Large intestine (tissue), 12 donors: ENCODE measurements at places on chromosomes 6 and 20. TPM values are rescaled to one million over a fixed set of nuclear protein-coding genes. Genes with fewer than 3 reads are reported as not detected.

DNPH1 gene
- 152 TPM for polyA plus RNA-seq

HTR1E gene
- polyA plus RNA-seq = 0.07 TPM

HLA-DOB gene
- polyA plus RNA-seq = 0.94 TPM

MUC22 gene
- not detected for polyA plus RNA-seq

SLC17A3 gene
- polyA plus RNA-seq = 0.43 TPM

PRDM13 gene
- polyA plus RNA-seq = 0.03 TPM

SLC22A1 gene
- 0.57 TPM for polyA plus RNA-seq

VIP gene
- polyA plus RNA-seq = 46.0 TPM

SMOC2 gene
- 15.9 TPM for polyA plus RNA-seq

BANF2 gene
- not detected for polyA plus RNA-seq

SPAG4 gene
- 1.5 TPM for polyA plus RNA-seq

GJA10 gene
- not detected for polyA plus RNA-seq

TREM1 gene
- 0.06 TPM for polyA plus RNA-seq

WTAP gene
- polyA plus RNA-seq = 99.7 TPM

- no peak for DNase-seq
- H3K27me3 ChIP-seq = no peaks in the 10 kb centered on the region
- H3K4me3 ChIP-seq = no peak overlapping the region
- H3K36me3 ChIP-seq = no peaks in the 10 kb centered on the region
- H3K27ac ChIP-seq = no peak overlapping the region
Measured at GRCh38 chr6:105645958-105646357, 243.1 kb upstream of the PREP start.

- H3K27me3 ChIP-seq = no peaks in the 10 kb centered on the region
- H3K27ac ChIP-seq = no peak overlapping the region
- no peak for DNase-seq
- no peaks in the 10 kb centered on the region for H3K4me1 ChIP-seq
- H3K36me3 ChIP-seq = peaks cover 24% of the 10 kb centered on the region
Measured at GRCh38 chr6:155216312-155217046, 47.3 kb upstream of the CLDN20 start.

DNA sequence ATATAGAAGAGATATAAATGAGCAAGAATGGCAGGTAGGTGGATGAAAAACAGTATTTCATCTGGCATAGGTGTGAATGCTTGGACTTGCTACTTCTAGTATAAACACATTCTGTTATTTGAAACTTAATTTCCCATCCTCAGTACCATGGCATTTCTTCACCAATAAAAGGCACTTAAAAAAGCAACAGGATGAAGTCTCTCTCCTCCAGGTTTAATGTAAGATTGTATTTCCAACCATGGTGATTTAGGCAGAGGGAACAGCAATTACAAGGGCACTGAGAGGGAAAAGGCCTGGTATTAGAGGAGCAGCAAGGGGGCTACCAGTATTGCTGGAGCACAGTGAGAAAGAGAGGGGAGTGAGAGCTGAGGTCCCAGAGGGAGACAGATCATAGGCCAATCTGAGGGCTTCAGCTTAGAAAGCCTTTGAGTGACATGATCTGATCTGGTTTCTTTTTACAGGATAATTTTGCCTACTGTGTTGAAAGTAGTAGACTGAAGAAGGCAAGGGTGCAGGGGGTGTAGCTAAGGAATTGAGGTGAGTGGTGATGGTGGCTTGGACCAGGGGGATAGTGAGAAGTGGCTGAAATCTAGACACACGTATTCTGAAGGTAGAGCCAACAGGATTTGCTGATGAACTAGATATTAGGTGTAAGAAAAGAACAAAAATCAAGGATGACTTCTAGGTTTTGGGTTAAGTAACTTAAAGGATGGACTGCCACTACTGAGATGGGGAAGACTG is 67.8 kb upstream of the SMIM29 start:
- H3K27ac ChIP-seq = no peak overlapping the region
- no peaks in the 10 kb centered on the region for H3K36me3 ChIP-seq
- H3K4me3 ChIP-seq = no peak overlapping the region

DNA sequence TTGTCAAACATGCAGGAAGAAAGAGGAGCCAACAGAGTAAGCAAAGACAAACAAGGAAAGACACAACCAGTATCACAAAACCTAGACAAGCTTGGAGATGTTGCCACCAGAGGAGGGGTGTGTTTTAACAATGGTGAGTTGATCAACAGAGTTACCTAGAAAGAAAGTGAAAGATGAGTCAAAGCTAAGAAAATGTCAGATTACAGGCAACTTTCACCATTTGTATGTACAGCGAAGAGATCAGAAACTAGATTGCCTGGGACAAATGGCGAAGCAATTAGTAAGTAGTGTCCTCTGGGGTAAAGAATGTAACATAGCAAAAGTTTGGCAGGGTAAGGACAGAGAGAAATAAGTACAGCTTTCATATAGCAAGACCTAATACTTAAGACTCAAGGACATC is 51.6 kb upstream of the POU3F2 start:
- H3K27me3 ChIP-seq = peaks cover 4% of the 10 kb centered on the region
- no peak for DNase-seq
- H3K4me1 ChIP-seq = no peaks in the 10 kb centered on the region
- H3K36me3 ChIP-seq = no peaks in the 10 kb centered on the region
- no peak overlapping the region for H3K27ac ChIP-seq
- no peak overlapping the region for H3K4me3 ChIP-seq

GRCh38 chr20:13229538-13229937 is 8.5 kb downstream of the ISM1 start:
- no peaks in the 10 kb centered on the region for H3K4me1 ChIP-seq
- no peak overlapping the region for H3K4me3 ChIP-seq
- H3K27me3 ChIP-seq = peaks cover 6% of the 10 kb centered on the region
- H3K36me3 ChIP-seq = no peaks in the 10 kb centered on the region

GRCh38 chr6:150276937-150277742 is 91.7 kb upstream of the IYD start:
- no peak overlapping the region for H3K4me3 ChIP-seq
- H3K36me3 ChIP-seq = no peaks in the 10 kb centered on the region
- peaks cover 4% of the 10 kb centered on the region for H3K27me3 ChIP-seq
- H3K4me1 ChIP-seq = no peaks in the 10 kb centered on the region

- no peak for DNase-seq
- no peaks in the 10 kb centered on the region for H3K36me3 ChIP-seq
- no peak overlapping the region for H3K4me3 ChIP-seq
- peak overlapping the region; percentile 85 for H3K27ac ChIP-seq
Measured at GRCh38 chr6:22826961-22827360, 257.6 kb downstream of the HDGFL1 start.

DNA sequence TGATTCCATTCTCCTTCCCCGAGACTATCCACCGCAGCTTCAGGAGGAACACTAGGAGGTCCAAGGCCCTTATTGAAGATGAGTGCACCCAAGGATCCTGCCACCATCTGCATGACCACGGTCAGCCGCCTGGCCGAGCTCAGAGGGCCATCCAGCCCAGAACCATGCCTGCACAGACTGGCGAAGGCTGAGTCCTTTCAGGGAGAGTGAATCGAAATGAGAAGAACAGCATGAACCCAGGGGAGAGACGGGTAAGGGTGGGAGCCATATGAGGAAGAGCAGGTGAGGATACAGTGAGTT is 26.3 kb downstream of the SERPINB6 start:
- no peaks in the 10 kb centered on the region for H3K27me3 ChIP-seq
- no peak overlapping the region for H3K4me3 ChIP-seq
- no peak for DNase-seq
- peaks cover 6% of the 10 kb centered on the region for H3K4me1 ChIP-seq
- H3K36me3 ChIP-seq = peaks cover 31% of the 10 kb centered on the region

GRCh38 chr6:5290500-5290899 is 29.2 kb downstream of the FARS2 start:
- DNase-seq = no peak
- H3K27me3 ChIP-seq = no peaks in the 10 kb centered on the region
- no peaks in the 10 kb centered on the region for H3K36me3 ChIP-seq
- H3K4me1 ChIP-seq = peaks cover 12% of the 10 kb centered on the region
- H3K27ac ChIP-seq = no peak overlapping the region
- H3K4me3 ChIP-seq = no peak overlapping the region

DNA sequence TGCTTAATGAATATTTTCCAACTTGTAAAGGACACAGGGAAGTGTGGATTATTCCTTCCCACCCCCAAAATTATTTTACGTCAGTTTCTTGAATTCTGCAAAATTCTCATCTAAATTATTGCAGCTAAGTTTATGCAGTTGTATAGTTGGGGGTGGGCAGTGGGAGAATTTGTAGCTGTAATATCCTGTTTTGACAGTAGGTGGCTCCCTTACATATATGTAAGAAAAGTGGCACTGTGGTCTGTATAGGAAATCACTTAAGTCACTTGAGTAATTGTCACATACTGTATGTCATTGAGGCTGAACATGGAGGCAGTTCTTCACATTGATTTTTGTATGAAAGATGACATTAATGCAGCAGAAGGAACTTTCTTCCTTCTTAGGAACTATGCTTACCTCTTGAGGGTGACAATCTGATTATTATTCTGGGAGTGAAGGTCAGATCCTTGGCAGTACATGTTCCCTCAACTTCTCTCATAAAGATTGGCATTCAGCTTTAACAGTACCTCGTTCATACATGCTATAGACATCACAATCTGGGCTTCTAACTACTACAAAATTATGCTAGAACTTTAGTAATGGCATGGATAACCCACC is 14.6 kb upstream of the CFAP206 start:
- H3K36me3 ChIP-seq = no peaks in the 10 kb centered on the region
- H3K27ac ChIP-seq = no peak overlapping the region
- H3K4me3 ChIP-seq = no peak overlapping the region
- no peaks in the 10 kb centered on the region for H3K4me1 ChIP-seq
- peak; percentile 53 for DNase-seq

DNA sequence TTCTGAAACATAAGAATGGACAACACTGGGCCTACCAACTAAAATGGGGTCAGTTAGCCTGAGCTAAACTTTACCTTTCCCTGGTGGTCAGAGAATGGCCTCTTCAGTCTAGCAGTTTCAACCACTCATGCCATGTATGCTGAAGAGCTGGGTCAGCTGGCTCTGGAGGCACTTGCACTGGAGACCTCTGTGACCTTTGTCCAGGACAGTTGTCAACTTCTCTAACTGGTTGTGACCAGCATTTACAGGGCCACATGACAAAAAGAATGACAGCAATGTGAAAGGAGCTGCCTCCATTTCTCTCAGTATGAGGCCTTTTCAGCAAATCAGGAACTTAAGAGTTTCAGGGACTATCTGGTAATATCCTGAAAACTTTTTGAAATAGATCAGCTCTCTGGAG is 59.9 kb upstream of the TMEM30A start:
- no peaks in the 10 kb centered on the region for H3K4me1 ChIP-seq
- H3K4me3 ChIP-seq = no peak overlapping the region
- peaks cover 2% of the 10 kb centered on the region for H3K27me3 ChIP-seq
- DNase-seq = no peak

DNA sequence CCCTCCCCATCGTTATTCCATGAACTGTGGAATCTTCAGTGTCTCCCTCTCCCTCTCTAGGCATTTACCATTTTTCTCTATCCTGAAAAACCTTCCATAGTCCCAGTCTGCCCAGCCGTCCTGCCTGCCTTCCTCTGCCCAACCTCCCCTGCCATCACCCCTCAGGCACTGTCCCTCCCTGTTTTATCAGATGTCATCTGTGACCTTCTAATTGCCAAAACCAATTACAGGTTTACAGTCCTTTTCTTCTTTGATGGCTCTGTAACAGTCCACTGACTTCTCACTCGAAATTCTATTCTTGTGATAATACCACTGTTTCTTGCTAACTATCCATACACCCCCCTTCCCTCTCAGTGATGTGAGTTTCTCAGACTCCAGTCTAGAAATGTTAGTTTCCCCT is 2.3 kb upstream of the SLC23A2 start:
- H3K4me3 ChIP-seq = no peak overlapping the region
- H3K27ac ChIP-seq = no peak overlapping the region
- no peak for DNase-seq
- H3K27me3 ChIP-seq = no peaks in the 10 kb centered on the region
- H3K4me1 ChIP-seq = peaks cover 6% of the 10 kb centered on the region

- H3K27me3 ChIP-seq = no peaks in the 10 kb centered on the region
- H3K27ac ChIP-seq = no peak overlapping the region
- peaks cover 13% of the 10 kb centered on the region for H3K4me1 ChIP-seq
- no peak for DNase-seq
- H3K4me3 ChIP-seq = no peak overlapping the region
Measured at GRCh38 chr6:33869826-33870423, 66.1 kb upstream of the MLN start.

GRCh38 chr20:32359633-32360332 is 1.7 kb downstream of the ASXL1 start:
- H3K27ac ChIP-seq = peak overlapping the region; percentile 78
- no peak for DNase-seq
- H3K36me3 ChIP-seq = no peaks in the 10 kb centered on the region
- H3K4me3 ChIP-seq = peak overlapping the region; percentile 91

DNA sequence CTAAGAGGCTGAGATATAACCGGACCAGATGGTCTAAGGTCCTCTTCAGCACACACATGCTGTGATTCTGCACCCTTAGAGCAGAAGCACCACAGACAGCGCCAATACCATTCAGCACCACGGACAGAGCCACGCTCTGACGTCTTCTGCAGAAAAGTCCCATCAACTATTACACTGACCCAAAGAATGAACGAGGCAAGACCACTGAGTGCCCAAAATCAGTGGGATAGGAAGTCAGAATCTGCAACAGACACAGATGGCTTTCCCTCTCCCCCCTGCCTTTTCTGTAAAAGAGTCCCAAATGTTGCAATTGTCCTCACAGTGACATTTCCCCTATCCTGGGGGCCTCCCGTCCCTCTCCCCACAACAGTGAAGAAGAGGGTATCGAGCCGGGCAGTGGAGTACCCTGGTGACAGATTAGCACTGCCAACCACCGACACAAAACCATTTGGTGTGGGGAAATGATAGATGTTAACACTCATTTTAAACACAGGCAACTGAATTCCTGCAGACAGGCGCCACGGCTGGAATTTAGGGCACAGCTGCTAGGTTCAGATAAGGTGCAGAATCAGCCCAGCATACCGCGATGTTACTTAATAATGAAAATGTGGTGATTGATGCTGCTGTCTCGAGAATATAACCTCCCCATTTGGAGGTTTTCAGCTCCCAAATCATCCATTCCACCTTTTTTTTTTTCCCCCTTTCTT is 66.6 kb upstream of the CTNNBL1 start:
- H3K4me1 ChIP-seq = peaks cover 7% of the 10 kb centered on the region
- no peak overlapping the region for H3K27ac ChIP-seq
- H3K27me3 ChIP-seq = peaks cover 10% of the 10 kb centered on the region

DNA sequence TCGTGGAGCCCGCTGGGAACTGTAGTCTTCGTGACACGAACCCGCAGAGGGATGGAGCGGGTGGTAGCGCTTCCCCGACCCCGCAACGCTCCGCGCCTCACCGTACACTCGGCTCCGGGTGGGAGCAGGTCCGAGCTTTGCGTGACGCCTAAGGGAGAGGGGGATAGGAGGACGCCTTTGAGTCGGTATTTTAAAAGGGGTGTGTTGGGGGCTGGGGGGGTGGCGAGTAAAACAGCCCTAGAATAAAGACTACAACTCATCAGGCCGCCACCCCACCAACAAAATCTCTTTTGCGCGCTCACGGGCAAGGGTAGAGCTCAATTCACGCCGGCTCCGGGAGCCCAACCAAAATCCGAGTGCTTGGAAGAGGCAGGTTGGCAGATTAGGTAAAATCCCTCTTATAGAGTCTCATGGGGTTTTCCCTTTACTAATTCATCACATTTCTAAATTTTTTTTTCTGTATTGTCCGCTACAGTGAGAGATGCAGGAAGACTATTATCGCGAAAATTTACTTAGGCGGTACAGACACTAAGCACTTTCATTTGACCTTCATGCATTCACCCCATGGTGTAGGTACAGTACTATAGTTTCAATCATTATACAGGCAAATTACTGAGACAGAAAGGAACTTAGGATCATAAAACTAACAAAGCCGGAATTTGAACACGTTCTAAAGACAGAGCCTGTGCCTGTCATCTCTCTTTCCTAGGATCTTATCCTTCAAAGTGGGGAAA is 706 bp upstream of the SNX14 start:
- peak overlapping the region; percentile 95 for H3K27ac ChIP-seq
- peaks cover 3% of the 10 kb centered on the region for H3K4me1 ChIP-seq
- H3K4me3 ChIP-seq = peak overlapping the region; percentile 68
- peaks cover 3% of the 10 kb centered on the region for H3K36me3 ChIP-seq
- DNase-seq = no peak
- no peaks in the 10 kb centered on the region for H3K27me3 ChIP-seq
